HCT116 (cell line): ENCODE measurements at places on chromosomes 12 and 14. TPM values are rescaled to one million over a fixed set of nuclear protein-coding genes. Genes with fewer than 3 reads are reported as not detected.

DNA sequence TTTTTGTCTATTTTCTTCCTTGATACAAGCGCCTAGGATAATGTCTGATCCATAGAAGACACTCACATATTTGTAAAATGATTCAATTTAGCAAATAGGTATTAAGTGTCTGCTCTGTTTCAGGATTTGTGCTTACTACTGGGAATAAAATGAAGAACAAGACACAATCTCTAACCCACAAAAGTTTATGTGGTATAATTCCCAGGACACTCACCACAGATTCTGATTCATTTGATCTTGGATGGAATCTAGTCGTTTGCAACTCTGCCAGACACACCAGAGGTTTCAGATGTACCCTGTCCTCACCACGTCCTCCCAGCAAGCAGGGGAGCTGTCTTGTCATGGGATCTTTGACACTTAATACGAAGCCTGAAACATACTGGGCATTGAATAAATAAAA lies 208.3 kb downstream of the LRIG3 start:
- no peaks in the 10 kb centered on the region for H3K27me3 ChIP-seq
- no peak overlapping the region for H3K27ac ChIP-seq
- H3K36me3 ChIP-seq = no peaks in the 10 kb centered on the region
- DNase-seq = no peak

- H3K4me3 ChIP-seq = no peak overlapping the region
- peaks cover 16% of the 10 kb centered on the region for H3K4me1 ChIP-seq
- no peak for DNase-seq
- no peak overlapping the region for H3K27ac ChIP-seq
- no peaks in the 10 kb centered on the region for H3K36me3 ChIP-seq
Measured at GRCh38 chr14:53967606-53968005, 11.0 kb upstream of the BMP4 start.

DNA sequence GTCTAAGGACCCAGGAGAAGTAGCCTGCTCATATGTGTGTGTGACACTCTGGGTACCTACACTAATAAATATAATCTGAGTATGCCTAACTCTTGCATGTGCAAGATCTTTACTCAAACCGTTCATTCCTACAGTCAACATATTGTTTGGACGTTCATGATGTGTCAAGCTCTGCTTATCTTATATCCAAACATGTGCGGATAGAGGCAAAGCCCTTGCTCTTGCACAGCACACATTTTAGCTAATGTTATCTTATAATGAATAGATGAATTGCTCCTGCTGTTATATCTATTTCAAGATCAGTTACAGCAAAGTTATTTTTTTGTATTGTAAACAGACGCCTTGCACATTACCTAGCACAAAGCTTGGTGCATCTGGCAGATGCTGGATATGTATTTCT lies 228.4 kb upstream of the FLRT2 start:
- no peak overlapping the region for H3K27ac ChIP-seq
- H3K4me3 ChIP-seq = no peak overlapping the region
- no peaks in the 10 kb centered on the region for H3K4me1 ChIP-seq
- no peaks in the 10 kb centered on the region for H3K36me3 ChIP-seq
- H3K27me3 ChIP-seq = no peaks in the 10 kb centered on the region

GATC gene
- 48.7 TPM for total RNA-seq
